ENCODE measurements at places on chromosomes 1 and 21. TPM values are rescaled to one million over a fixed set of nuclear protein-coding genes. Genes with fewer than 3 reads are reported as not detected.

DNA sequence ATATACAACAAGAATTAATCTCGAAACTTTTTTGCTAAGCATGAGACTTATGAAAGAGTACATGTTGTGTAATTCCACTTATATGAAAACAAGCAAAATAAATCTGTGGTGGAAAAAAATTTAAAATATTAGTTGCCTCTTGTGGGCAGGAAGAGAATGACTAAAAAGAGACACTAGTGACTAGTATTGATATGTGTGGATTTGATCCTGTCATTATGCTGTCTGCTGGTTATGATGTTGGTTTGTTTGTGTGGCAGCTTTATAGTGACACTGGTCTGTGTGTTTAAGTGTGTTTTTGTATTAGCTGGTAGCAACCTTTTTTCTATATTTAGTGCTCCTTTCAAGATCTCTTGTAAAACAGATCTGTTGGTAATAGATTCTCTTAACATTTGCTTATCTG lies 267.8 kb upstream of the NRIP1 start:
- H3K4me1 ChIP-seq, result no peaks in the 10 kb centered on the region
- H3K36me3 ChIP-seq, result no peaks in the 10 kb centered on the region
- DNase-seq, result no peak
- no peak overlapping the region for H3K4me3 ChIP-seq
- H3K27me3 ChIP-seq, result no peaks in the 10 kb centered on the region
- no peak overlapping the region for H3K27ac ChIP-seq

DNA sequence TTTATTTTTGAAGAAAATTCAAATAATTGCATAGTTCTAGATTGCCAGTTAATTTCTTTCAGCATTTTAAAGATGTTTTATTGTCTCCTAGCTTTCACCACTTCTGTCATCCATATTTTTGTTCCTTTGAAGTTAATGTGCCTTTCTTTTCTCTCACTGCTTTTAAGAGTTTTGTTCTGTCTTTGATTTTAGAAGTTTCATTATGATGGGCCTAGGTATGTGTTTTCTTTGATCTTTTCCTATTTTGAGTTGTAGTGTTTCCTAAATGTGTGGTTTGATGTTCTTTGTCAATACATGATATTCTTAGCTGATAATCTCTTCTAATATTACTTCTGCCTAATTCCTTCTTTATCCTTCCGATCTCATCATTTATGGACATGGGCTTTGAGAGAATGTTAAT lies 378.7 kb downstream of the DISC1 start:
- no peaks in the 10 kb centered on the region for H3K4me1 ChIP-seq
- H3K4me3 ChIP-seq, result no peak overlapping the region
- H3K27me3 ChIP-seq, result no peaks in the 10 kb centered on the region
- DNase-seq, result no peak
- H3K36me3 ChIP-seq, result no peaks in the 10 kb centered on the region

- H3K27ac ChIP-seq, result no peak overlapping the region
- no peaks in the 10 kb centered on the region for H3K27me3 ChIP-seq
Measured at GRCh38 chr1:55943012-55943411, 636.4 kb downstream of the PLPP3 start.

DNA sequence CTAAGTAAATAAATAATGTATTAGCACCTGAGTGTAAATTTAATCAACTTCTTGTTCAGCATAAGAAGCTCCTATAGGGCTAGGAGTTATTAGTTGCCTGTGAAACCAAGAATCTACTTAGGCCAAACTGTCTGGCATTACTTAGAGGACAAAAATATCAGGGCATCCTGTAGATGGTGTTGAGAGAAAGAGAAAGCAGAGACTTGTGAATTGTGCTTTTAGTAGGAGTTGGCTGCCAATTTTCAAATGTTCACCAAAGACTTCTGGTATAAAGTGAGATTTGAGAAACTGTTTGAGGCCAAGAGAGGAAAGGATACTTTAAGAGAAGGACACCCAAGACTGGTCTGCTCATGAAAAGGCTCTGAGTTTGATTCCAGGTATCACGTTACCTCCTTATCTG lies 315.5 kb upstream of the DEPDC1 start:
- no peak overlapping the region for H3K4me3 ChIP-seq
- no peaks in the 10 kb centered on the region for H3K4me1 ChIP-seq

The GJA9 gene
- total RNA-seq, result not detected

The CDC20 gene
- total RNA-seq, result 0.54 TPM

- peaks cover 50% of the 10 kb centered on the region for H3K36me3 ChIP-seq
- no peaks in the 10 kb centered on the region for H3K4me1 ChIP-seq
- DNase-seq, result no peak
- no peaks in the 10 kb centered on the region for H3K27me3 ChIP-seq
- no peak overlapping the region for H3K4me3 ChIP-seq
Measured at GRCh38 chr1:160238408-160238807, 23.9 kb downstream of the DCAF8 start.
